B cell (primary cell): ENCODE measurements at places on chromosomes 3 and 15.
A peak's percentile ranks its signal among the peaks of the same experiment; 100 is the strongest.

DNA sequence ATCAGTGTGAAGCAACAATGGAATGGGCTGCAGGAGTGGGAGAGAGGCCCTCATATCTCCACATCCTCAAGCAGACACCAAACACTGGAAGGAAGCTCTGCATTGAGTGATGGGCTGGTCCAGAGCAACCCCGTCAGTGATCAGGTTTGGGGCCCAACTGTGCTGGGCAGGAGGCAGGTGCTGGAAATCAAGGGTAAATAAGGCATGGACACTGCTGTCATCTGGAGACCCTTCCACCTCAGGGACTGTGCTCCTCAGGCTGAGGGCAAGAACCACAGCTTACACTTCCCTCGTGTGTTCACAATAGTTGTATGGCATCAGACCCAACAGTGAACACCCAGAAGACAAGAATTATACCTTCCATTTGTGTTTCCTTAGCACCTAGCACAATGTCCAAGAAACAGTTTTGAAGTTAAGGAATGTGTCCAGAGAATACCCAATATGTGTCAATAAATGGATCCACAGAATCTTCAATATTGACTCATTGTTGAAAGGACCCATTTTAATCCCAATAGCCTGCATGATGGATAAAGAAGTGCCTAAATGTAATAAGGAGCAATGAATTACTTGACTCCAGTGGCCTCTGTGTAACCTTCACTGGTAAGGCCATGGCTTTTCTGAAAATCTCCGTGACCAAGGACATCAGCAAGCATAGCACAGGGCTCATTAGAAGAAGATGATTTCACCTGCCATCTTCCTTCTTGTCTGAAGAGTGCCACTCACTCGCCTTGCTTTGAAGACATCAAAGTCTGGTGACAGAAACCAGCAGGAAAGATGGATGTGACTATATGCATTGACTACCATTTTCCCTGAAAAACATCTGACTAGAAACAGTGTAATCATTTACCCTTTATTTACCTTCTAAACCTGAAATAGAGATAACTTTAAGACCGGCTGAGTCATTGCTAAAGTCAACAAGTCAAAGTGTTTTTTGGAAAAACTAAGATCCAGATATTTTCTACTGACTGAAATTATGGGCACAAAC lies 7.0 kb upstream of the AHSG start:
- no peak for DNase-seq
- H3K36me3 ChIP-seq = no peaks in the 10 kb centered on the region
- no peaks in the 10 kb centered on the region for H3K4me1 ChIP-seq
- H3K4me3 ChIP-seq = no peak overlapping the region

DNA sequence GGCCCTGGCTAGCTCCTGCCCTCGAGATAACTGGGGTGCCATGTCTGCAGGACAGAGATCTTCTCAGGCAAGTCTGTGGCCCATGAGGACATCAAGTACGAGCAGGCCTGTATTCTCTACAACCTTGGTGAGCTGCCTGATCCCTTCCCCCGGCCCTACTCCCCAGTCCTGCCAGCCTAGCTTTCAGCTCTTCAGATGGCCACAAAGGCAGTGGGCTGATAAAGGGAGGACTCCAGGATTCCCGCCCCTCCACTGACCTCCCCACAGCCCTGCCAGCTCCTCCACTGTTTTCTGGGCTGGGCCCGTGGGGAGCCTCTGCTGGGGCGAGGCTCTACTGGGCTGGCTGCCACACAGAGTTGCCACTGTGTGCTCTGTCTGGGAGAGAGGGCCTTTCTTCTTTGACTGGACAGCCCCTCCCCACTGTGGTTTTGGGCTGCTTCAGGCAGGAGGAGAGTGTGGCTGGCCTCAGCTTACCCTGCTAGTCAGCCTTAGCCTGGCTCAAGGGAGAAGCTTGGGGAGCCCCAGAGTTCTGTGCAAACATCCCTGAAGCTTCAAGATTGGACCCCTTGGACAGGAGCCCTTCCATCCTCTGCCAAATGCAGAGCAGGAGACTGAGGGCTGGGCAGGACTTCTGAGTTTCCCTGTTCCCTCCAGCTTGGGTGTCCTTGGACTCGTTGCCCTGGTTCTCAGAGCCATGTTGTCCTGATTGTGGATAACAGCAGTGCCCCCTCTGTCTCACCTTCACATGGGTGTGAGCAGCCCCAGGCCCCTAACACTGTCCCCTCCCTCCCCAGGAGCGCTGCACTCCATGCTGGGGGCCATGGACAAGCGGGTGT lies 24.4 kb downstream of the PTPN23 start:
- H3K27ac ChIP-seq = no peak overlapping the region
- H3K27me3 ChIP-seq = no peaks in the 10 kb centered on the region
- no peaks in the 10 kb centered on the region for H3K36me3 ChIP-seq
- no peak overlapping the region for H3K4me3 ChIP-seq
- no peak for DNase-seq

GRCh38 chr3:52220380-52221026 lies 4.9 kb downstream of the TLR9 start:
- H3K4me3 ChIP-seq = no peak overlapping the region
- peaks cover 64% of the 10 kb centered on the region for H3K4me1 ChIP-seq
- peak; percentile 85 for DNase-seq
- peaks cover 1% of the 10 kb centered on the region for H3K36me3 ChIP-seq
- H3K27me3 ChIP-seq = no peaks in the 10 kb centered on the region

GRCh38 chr3:45753095-45753494 lies 43.2 kb downstream of the SLC6A20 start:
- DNase-seq = no peak
- no peak overlapping the region for H3K27ac ChIP-seq
- no peak overlapping the region for H3K4me3 ChIP-seq

GRCh38 chr15:88242586-88243555 lies 13.7 kb downstream of the NTRK3 start:
- H3K4me1 ChIP-seq = peaks cover 5% of the 10 kb centered on the region
- no peak overlapping the region for H3K27ac ChIP-seq
- no peak overlapping the region for H3K4me3 ChIP-seq
- DNase-seq = no peak
- no peaks in the 10 kb centered on the region for H3K27me3 ChIP-seq
- no peaks in the 10 kb centered on the region for H3K36me3 ChIP-seq

GRCh38 chr3:54122324-54123002 lies at the start of gene CACNA2D3:
Gene CACNA2D3, plus strand, starts transcription at chr3:54122552.
- no peak for DNase-seq
- H3K27ac ChIP-seq = no peak within 1 kb of the TSS
- peaks cover 8% of the 10 kb centered on the region for H3K4me1 ChIP-seq
- no peaks in the 10 kb centered on the region for H3K36me3 ChIP-seq
- H3K27me3 ChIP-seq = peaks cover 23% of the 10 kb centered on the region

GRCh38 chr3:101936419-101937356 lies 87.4 kb downstream of the NFKBIZ start:
- H3K4me1 ChIP-seq = peaks cover 64% of the 10 kb centered on the region
- no peaks in the 10 kb centered on the region for H3K36me3 ChIP-seq
- H3K27me3 ChIP-seq = no peaks in the 10 kb centered on the region
- H3K27ac ChIP-seq = peak overlapping the region; percentile 56

- H3K36me3 ChIP-seq = no peaks in the 10 kb centered on the region
- H3K4me1 ChIP-seq = peaks cover 19% of the 10 kb centered on the region
- H3K27ac ChIP-seq = no peak overlapping the region
- H3K4me3 ChIP-seq = no peak overlapping the region
Measured at GRCh38 chr15:74997141-74997540, 1.8 kb downstream of the SCAMP5 start.

DNA sequence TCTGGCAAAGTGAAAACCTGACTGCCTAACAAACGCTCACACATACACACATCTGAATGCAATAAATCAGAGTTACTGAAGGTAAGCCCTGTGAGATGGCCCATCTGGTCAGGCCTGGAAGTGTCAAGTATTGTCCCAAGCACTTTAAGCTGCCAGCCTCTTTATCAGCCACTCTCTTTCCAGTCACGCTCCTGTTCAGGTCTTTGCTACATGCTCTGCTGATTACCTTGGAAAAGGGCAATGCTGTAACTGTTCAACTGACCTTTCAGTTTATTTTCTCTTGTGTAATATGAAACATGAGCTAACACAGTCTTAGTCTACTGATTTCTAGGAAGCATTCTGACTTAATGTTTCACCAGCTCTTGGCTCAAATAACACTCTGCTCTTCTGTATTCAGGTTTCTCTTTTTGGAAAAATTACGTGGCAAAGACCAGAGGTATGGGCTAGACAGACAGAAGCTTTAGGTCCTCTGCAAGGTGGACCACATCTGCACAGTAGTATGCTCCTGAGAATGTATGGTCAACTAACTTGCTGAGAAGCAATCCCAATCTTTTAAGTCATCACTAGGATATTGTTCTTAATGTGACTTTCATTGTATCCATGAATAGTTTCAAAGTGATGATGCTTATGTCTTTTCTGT lies 44.5 kb downstream of the GBE1 start:
- no peak overlapping the region for H3K4me3 ChIP-seq
- no peak for DNase-seq
- H3K27ac ChIP-seq = no peak overlapping the region

DNA sequence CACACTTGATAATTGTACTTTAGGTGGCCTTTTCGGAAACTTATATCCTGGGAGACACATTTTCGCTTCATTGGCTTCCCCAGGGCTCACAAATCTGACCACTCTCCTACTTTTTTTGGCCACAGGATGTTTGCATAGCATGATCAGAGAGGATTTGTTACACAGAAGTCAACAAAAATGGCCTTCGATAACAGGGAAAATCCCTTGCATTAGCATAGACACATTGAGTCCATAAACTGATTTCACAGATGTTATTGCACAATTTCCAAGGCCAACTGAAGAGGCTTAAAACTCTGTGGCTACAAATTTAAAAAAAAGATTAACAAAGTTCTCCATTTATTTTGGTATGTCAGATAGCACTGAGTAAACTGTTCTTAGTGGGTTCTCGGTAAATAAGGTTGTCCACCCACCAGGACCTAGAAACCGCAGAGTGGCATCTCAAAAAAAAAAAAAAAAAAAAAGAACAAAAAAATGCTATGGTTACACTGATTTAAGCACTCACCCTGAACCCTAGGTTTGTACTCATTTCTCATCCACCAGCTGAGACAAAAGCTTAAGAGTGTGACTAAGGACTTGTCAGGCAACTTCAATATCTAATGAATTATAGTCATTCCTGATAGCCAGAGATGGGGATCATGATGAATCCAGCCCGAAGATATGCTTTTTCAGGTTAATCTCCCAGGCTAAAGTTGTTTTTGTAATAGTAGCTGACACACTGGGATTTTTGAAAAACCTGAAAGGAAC lies 188.9 kb upstream of the SYNPR start:
- no peaks in the 10 kb centered on the region for H3K27me3 ChIP-seq
- H3K36me3 ChIP-seq = no peaks in the 10 kb centered on the region
- no peaks in the 10 kb centered on the region for H3K4me1 ChIP-seq
- DNase-seq = no peak
